Dorsolateral prefrontal cortex (tissue), 122 donors: ENCODE measurements at places on chromosomes 7 and 10.

DNA sequence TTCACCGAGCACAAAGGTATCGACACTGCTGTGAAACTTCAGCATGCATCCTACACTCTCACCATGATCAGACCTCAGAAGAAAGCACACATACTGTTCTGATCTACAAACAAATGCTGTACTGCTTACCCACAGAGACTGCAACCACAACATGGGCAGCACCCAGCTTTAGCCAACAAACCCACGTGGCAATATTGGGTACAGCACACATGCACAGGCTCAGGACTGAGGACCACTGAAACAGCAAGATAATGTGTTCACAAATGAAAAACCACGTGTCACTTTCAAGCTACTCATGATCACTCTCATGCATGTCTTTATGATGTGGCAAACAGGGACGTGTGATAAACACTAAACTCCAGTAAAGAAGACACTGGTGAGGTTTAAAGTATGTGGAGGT is 119.3 kb upstream of the PTN start:
- DNase-seq: no peak

DNA sequence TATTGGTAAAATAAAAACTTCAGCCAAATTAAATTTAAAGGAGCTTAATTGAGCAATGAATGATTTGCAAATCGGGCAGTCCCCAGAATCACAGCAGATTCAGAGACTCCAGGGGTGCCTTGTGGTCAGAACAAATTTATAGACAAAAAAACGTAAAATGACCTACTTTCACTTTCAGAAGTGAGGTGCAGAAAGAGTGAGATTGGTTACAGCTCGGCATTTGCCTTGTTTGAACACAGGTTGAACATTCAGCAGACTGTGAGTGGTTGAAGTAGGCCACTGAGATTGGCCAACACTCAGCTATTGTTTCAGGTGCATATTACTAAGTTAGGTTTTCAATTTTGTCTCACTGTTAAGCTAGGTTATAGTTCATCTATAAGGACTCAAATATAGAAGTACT is 153.4 kb downstream of the BICC1 start:
- no peak for DNase-seq

- no peak for DNase-seq
Measured at GRCh38 chr7:82726038-82726800, 282.6 kb upstream of the CACNA2D1 start.

GRCh38 chr10:69668721-69669120 is 38.7 kb downstream of the FAM241B start:
- DNase-seq: no peak

GRCh38 chr7:93148144-93148543 is at the start of gene SAMD9L:
Gene SAMD9L (minus strand): TSS chr7:93148385. CDS start chr7:93135971, 12,414 bp downstream.
- DNase-seq: no peak

DNA sequence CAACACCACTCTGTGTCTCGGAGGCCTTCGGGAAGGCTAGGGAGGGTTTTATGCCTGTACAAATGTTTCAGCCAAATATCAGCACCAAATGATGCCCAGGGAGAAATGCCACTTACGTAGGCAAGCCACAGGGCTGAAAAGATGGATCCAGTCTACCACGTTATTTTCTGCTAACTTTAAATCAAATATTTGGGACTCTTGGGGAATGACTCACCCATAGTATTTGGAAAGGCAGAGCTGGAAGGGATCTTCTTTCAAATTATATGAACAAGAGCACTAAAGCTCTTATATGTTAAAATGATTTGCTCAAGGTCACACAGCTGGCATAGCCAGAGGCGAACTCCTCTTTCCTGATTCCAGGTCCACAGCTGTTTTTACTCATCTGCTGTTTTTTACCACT is 591.4 kb downstream of the SORCS1 start:
- no peak for DNase-seq

- DNase-seq: no peak
Measured at GRCh38 chr7:73387221-73387828, 46.3 kb upstream of the FZD9 start.

GRCh38 chr7:74354009-74354408 is 64.8 kb downstream of the CLIP2 start:
- DNase-seq: no peak

DNA sequence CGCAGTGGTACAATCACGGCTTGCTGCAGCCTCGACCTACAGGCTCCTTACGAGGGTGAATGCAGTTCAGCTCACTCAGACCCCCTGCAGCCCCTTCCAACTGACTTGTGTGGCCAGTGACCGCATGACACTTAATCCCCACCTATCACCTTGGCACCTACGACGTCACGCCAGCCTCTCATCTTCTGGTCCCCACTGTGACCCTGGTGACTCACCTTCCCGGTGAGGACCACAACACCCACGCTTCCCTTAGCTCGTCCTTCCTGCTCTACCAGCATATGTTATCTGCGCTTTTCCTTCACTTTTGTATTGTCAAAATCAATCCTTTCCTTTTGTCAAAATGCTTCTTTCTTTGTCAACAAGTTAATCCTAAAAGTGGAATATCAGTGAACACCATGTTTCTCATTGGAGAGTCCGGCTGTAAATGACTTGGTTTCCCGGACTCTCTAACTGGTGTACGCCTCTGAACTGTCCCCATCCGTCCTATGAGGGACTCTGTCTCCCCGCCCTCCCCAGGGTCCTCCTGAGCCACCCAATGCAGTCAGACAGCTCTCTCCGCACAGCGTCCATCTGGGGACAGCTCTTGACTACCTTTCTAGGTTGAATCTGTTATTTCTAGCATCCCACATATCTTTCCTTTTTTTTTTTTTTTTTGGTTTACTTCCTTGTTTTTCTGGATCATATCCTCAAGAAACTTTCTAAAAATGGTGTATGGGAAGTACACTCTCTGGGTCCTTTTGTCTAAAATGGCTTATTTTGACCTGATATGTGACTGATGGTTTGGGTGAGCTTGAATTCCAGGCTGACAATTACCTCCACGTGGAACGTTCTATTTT is 37.3 kb downstream of the CFAP46 start:
- DNase-seq: no peak

- no peak for DNase-seq
Measured at GRCh38 chr7:53812135-53812534, 730.0 kb upstream of the VSTM2A start.
